ENCODE measurements at places on chromosomes 7 and 10.

DNA sequence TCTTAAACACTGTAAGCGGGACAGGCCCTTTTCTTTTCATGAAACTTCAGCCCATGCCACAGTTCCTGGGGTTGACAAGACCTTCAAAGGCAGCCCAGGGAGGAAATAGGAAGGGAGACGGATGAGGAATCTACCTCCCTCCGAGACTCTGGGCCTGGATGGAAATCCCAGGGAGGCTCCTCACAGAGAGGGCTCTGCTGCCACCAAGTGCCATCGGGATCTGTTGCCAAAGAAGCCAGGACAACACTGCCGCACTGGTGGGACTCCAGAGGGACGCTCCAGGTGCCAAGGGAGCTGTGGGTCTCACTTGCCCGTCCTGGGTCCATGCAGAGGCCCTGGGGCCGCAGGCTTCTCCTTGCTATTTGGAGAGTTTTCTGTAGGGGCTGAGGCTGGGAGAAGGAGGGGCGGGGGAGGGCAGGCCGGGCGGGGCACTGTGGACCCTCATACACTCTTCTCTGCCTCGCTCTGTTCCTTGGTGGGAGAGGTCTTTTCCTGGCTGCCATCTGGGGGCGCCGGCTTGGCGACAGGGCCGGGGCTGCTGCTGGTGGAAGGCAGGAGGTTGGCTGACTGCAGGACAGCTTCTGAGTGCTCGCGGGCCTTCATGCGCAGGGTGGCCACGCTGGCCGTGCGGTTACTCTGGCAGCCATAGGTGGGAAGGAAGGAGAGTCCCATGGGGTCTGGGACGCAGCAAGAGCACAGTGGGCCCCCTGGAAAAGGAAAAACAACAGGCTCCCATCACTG, 30.0 kb downstream of the DRGX start:
- no peak for DNase-seq

DNA sequence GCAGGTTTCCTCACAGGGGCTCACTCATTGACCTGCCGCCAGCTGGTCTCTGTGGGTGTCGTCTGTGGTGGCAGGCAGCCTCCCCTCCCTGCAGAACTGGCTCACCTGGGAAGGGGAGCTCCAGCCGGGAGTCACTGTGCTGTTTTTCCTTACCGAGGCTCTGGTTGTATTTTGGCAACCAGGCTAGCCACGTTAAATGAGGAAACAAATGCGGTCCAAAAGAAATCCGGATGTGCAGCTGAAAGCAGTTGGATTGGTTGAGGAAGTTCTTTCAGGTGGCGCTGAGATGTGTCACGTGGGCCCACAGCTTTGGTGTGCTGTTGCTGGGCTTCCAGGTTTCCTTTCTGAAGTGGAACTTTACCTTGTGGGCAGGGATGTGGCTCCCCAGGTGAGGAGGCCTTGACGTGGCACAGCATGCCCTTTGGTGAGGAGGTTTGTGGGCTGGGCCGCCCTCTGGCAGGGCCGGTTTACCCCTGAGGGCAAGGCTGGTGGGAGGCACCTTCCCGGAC, 14.2 kb downstream of the MTURN start:
- peak; percentile 75 for DNase-seq

GRCh38 chr7:142908921-142909890, 23.7 kb upstream of the TRPV6 start:
- DNase-seq: peak; percentile 59

- DNase-seq: no peak
These were observed 80.5 kb upstream of the ETV1 start for GRCh38 chr7:14069961-14070360.

GRCh38 chr7:31640381-31640780, 46.6 kb upstream of the PPP1R17 start:
- no peak for DNase-seq

- no peak for DNase-seq
These were observed 49.5 kb downstream of the CHN2 start for GRCh38 chr7:29243910-29244655.

GRCh38 chr7:51352174-51353100, 35.8 kb upstream of the COBL start:
- peak; percentile 21 for DNase-seq

- no peak for DNase-seq
These were observed 38.9 kb downstream of the ADAP1 start for GRCh38 chr7:915291-916218.

DNA sequence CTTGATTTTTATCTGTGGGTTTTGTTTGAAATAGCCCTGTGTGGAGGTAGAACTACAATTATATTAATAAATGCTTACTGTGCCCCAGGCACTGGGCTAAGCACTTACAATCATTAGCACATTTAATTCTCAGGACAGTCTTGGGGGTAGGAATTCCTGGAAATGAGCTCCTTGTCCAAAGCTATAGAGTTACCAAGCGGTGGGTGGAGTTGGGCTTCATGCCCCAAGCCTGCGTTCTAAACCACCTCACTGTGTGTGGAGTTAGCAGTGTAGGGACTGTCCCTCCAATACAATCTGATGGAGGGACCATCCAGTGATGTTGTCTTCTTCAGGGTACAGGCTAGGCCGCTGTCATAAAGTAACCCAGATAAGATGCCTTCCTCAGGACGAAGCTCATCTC, 49.7 kb downstream of the PALD1 start:
- DNase-seq: no peak

GRCh38 chr10:127418536-127419168, 130.5 kb upstream of the NPS start:
- DNase-seq: no peak

GRCh38 chr7:155252444-155252887, 45.2 kb upstream of the INSIG1 start:
- no peak for DNase-seq

DNA sequence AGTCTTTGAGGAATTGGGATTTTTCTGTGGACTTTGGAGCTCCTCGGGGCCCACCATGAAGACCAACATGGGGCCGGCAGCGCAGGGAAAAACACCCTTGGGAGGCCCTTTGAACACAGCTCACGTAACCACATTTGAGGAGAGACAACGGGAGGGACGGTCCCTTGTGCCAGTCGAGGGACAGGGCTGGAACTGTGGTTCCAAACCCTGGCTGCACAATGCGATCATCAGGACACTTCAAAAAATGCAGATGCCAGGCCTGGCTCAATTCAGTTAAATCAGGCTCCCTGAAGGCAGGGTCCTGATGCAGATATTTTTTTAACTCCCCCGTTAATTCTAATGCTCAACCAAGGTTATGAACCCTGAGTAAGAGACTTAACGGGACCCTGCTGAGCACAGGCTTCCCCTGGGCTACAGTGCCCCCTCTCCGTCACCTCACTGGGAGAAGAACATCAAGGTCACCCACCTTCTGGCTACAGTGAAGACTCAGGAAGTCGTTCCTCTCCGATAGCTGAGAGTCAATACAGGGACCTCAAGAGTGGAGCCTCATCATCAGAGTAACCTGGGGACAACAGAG, 30.4 kb downstream of the LYZL1 start:
- no peak for DNase-seq

DNA sequence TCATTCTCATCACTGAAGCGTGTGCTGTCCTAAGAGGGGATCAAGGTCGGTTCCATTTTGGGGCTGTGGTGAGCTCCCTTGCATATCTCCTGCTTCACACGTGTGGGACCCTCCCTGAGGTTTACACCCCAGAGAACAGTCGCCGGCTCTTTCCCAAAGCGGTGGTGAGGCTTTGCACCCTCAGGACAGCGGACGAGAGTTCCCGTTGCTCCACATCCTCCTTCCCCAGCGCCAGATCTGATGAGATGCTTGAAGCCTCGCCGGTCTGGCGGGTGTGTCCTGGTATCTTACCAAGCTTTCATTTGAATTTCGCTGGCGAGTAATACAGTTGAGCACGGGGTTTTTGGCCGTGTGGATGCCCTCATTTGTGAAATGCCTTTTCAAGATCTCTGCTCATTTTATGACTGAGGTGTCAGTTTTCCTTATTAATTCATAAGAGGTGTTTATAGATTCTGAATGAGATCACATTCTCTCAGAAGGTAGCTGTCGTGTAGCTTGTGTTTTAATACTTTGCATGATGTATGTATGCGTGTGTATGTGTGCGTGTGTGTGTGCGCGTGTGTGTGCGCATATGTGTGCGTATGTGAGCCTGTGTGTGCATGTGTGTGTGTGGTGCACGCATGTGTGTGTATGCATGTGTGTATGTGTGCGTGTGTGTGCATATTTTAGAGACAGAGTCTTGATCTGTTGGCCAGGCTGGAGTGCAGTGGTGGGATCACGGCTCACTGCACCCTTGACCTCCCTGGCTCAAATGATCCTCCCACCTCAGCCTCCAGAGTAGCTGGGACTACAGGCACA, 30.7 kb downstream of the ELFN1 start:
- no peak for DNase-seq

GRCh38 chr7:148192491-148192890, 398.1 kb upstream of the C7orf33 start:
- no peak for DNase-seq

- peak; percentile 19 for DNase-seq
These were observed 124.1 kb downstream of the ZNF365 start for GRCh38 chr10:62498271-62498670.

- DNase-seq: no peak
These were observed 77.5 kb upstream of the CTTNBP2 start for GRCh38 chr7:117950601-117951260.

DNA sequence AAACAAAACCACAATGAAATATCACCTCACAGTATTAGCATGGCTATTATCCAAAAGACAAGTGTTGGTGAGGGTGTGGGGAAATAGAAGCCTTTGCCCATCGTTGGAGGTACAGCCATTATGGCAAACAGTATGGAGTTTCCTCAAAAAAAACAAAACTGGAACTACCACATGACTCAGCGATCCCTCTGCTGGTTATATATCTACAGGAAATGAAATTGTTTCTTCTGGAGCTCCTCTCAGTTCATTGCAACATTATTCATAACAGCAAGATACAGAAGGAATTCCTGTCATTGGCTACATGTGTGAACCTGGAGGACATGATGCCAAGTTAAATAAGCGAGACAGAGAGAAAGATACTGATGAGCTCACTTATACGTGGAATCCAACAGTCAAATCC, 2.4 kb upstream of the UBE3C start:
- no peak for DNase-seq

- no peak for DNase-seq
These were observed 9.7 kb downstream of the RBP3 start for GRCh38 chr10:47357911-47358310.

GRCh38 chr7:30575910-30576309, 18.8 kb upstream of the GARS1 start:
- no peak for DNase-seq

GRCh38 chr10:102649797-102650654, 5.7 kb downstream of the TRIM8 start:
- DNase-seq: no peak

GRCh38 chr7:27229448-27229847, 13.2 kb upstream of the EVX1 start:
- no peak for DNase-seq

- DNase-seq: no peak
These were observed 6.6 kb downstream of the PTPRZ1 start for GRCh38 chr7:121879544-121879943.

- DNase-seq: no peak
These were observed 27.2 kb upstream of the ATP6V0A4 start for GRCh38 chr7:138825049-138825721.

Measured in pons (tissue), 1 donor.